ENCODE measurements at places on chromosomes 11 and 22. TPM values are rescaled to one million over a fixed set of nuclear protein-coding genes. Genes with fewer than 3 reads are reported as not detected.

HEPN1 gene
- total RNA-seq: not detected

BACE1-AS gene
- 2.8 TPM for total RNA-seq

DGCR6 gene
- 1.2 TPM for total RNA-seq

- no peaks in the 10 kb centered on the region for H3K27me3 ChIP-seq
- no peaks in the 10 kb centered on the region for H3K36me3 ChIP-seq
- H3K27ac ChIP-seq: no peak overlapping the region
- H3K4me1 ChIP-seq: no peaks in the 10 kb centered on the region
- no peak overlapping the region for H3K4me3 ChIP-seq
These were observed 249.3 kb downstream of the BLID start for GRCh38 chr11:121866754-121867153.

DNA sequence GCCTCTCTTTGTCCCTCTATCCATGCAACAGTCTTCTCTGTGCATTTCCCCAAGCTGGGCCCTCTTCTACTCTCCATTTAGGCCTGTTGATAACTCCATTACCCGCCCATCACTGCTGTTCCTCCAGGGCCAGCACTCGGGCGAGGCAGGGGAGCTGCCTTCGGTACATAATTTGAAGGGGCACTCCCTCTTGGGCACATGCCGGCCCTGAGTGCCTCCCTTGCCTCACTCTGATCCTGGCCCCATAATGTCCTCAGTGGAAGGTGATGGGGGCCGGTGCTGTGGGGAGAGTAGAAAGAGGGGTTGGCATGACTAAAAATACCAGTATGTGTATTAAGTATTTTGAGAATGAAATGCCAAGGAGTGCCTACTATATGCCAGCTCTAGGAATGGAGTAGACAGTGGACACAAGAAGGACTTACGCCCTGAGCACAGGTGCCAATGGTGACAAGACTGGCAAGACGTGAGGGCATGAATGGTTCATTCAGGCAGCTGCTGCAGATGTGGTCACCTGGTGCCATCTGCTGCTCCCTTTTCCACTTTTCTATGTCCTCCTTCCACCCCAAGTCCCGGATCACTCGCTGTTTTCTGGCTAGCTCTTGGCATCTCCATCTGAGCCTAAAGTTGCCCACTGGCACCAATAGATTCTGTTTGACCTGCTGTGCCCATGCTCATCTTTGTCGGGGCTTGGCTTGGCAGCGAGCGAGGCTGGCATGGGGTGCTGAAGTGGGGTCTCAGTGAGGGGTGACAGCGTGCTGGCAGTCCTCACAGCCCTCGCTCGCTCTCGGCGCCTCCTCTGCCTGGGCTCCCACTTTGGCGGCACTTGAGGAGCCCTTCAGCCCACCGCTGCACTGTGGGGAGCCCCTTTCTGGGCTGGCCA, 22.6 kb downstream of the TMEM218 start:
- no peaks in the 10 kb centered on the region for H3K36me3 ChIP-seq
- no peak overlapping the region for H3K27ac ChIP-seq
- H3K4me3 ChIP-seq: no peak overlapping the region
- no peaks in the 10 kb centered on the region for H3K4me1 ChIP-seq
- DNase-seq: no peak

DNA sequence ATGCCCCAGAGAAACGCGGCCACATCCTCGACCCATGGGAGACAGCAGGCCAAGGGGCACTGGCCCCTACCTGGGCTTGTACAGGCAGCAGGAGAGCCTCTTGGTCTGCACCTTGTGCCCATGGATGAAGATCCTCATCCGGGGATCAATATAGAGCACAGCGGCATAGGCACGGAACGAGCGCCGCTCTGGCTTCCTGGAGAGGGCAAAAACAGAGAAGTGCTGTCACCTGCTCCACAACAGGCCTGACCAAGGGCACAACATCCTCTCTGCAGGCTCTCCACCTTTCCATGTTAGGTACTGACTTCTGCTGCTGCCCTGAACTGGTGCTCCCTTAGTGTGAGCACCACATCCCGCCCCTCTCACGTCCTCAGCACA, 27.2 kb downstream of the MORC2 start:
- H3K36me3 ChIP-seq: peaks cover 53% of the 10 kb centered on the region
- peaks cover 83% of the 10 kb centered on the region for H3K4me1 ChIP-seq
- H3K27me3 ChIP-seq: no peaks in the 10 kb centered on the region
- H3K4me3 ChIP-seq: peak overlapping the region; percentile 46
- DNase-seq: peak; percentile 33

DNA sequence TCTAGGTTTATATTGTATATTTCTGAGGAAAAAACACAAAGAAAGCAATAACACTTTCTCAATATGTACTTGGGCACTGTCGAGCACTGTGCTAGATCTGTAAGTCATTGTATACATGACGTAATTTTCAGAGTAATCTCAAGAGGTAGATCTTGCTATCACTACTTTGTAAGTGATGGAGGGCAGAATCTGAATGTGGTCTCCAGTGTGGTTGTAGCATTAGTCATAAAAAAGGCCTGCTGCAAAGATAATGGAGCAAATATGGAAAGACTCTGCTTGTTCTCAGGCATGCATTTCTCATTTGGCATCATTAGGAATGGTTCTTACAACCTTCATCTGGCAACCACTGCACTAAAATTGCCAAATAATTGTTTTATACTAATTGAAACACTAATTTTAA, 419.8 kb upstream of the CCDC179 start:
- no peaks in the 10 kb centered on the region for H3K36me3 ChIP-seq
- H3K27ac ChIP-seq: no peak overlapping the region
- H3K4me3 ChIP-seq: no peak overlapping the region
- no peaks in the 10 kb centered on the region for H3K4me1 ChIP-seq
- DNase-seq: no peak

DNA sequence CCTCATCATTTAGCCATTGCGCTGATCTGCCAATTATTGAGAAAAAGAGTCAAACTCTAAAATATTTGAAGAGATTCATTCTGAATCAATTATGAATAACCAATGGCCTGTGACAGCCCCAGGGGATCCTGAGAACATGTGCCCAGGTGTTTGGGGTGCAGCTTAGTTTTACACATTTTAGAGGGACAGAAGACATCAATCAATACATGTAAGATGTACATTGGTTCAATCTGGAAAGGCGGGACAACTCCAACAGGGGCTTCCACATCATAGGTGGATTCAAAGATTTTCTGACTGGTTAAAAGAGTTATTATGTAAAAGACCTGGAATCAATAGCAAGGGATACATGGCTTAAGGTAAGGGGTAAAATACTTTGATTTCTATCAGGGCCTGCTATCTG, 4.9 kb upstream of the MRGPRE start:
- DNase-seq: no peak
- no peaks in the 10 kb centered on the region for H3K36me3 ChIP-seq
- H3K27me3 ChIP-seq: no peaks in the 10 kb centered on the region
- no peak overlapping the region for H3K27ac ChIP-seq

GRCh38 chr11:125052047-125052446, 11.1 kb upstream of the SLC37A2 start:
- peaks cover 3% of the 10 kb centered on the region for H3K36me3 ChIP-seq
- no peak overlapping the region for H3K4me3 ChIP-seq
- no peaks in the 10 kb centered on the region for H3K27me3 ChIP-seq
- H3K4me1 ChIP-seq: no peaks in the 10 kb centered on the region
- DNase-seq: no peak

- peaks cover 43% of the 10 kb centered on the region for H3K36me3 ChIP-seq
- H3K4me3 ChIP-seq: no peak overlapping the region
- H3K27ac ChIP-seq: peak overlapping the region; percentile 61
- H3K27me3 ChIP-seq: no peaks in the 10 kb centered on the region
- DNase-seq: no peak
- peaks cover under 1% of the 10 kb centered on the region for H3K4me1 ChIP-seq
These were observed 15.2 kb downstream of the PRPF19 start for GRCh38 chr11:60891103-60891741.

All from activated naive CD4-positive, alpha-beta T cell treated with anti-CD3 and anti-CD28 coated beads for 36 hours (primary cell).